AG04449 (cell line): ENCODE measurements at places on chromosomes 5 and 9.

- DNase-seq = no peak
Measured at GRCh38 chr9:133955821-133956411, 36.2 kb downstream of the VAV2 start.

DNA sequence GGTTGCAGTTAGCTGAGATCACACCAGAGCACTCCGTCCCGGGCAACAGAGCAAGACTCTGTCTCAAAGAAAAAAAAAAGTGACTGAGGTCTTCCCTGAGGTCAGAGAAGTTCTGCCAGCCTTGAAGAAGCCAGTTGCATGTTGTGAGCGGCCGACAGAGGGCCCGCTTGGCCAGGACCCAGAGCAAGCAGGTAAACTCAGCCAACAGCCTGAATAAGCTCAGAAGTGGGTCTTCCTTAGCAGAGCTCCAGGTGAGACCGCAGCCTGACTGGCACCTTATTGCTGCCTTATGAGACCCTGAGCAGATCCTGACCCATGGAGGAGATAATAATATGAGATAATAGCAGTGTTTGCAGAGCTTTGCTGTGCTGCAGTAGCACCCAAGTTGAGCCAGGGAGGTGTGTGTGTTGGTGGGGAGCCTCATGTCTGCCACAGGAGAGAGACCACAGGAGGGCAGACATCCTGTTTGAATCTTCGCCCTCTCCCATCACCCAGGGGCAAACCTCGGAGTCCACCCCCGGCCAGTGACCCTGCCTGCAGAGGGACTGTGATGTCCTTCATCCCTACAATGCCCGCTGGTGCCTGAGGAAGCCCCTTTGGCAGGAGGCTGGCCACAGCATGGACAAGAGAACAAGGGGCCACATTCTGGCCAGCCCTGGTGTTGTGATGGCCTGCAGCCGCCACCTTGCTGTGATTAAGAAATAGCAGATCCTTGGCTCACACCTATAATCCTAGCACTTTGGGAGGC lies 10.8 kb upstream of the BARX1 start:
- no peak for DNase-seq

GRCh38 chr9:114363424-114363823 lies 24.4 kb downstream of the AKNA start:
- no peak for DNase-seq

- no peak for DNase-seq
Measured at GRCh38 chr5:177509381-177509951, at the start of gene DOK3. Gene DOK3, minus strand, starts transcription at chr5:177509826. Its CDS starts 286 bp downstream, at chr5:177509540.

DNA sequence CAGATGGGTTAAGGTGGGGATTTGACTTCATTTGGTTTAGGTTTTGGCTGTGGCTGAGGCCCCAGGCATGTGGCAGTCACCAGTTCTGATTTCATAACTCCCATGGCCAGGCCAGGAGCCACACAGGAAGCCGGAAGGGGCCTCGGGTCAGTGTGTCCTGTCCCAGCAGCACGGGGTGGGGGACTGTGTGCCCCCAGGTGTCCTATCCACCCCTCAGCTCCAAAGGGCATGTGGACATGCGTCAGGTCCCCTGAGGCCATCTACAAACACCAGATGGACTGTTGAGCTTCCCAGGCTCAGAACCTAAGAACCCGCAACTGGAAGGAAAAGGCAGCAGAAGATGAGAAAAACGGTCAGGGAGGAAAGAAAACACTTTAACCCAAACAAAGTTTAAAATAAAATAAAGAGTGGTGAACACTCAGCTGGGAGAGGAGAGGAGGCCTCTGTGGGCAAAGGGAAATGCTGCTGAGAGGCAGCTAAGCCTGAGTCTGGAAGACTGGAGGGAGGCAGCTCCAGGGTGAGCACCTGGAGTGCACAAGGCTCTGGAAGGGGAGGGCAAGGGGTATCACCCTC lies 260.8 kb downstream of the AUH start:
- DNase-seq = no peak

DNA sequence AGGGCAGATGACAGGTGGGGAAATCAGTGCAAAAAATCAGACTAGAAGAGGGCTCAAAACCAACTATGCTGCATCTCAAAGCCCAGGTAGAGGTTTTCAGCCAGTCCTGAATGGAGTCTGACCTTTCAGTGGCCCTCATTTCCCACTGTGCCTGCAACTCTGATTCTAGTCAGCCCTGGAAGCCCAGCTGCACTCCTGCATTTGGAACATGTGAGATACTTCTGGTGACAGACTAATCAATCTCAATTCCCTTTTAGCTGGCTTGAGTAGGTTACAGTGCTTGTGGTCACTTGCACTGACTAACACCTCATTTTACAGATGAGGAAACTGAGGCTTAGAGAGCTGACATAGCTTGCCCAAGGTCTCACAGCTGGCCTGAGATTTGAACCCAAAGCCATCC lies 7.9 kb upstream of the ACSL6 start:
- DNase-seq = no peak

GRCh38 chr9:122122468-122122867 lies 29.4 kb upstream of the TTLL11 start:
- DNase-seq = no peak
